ENCODE measurements at places on chromosomes 5 and 9. TPM values are rescaled to one million over a fixed set of nuclear protein-coding genes. Genes with fewer than 3 reads are reported as not detected.

DNA sequence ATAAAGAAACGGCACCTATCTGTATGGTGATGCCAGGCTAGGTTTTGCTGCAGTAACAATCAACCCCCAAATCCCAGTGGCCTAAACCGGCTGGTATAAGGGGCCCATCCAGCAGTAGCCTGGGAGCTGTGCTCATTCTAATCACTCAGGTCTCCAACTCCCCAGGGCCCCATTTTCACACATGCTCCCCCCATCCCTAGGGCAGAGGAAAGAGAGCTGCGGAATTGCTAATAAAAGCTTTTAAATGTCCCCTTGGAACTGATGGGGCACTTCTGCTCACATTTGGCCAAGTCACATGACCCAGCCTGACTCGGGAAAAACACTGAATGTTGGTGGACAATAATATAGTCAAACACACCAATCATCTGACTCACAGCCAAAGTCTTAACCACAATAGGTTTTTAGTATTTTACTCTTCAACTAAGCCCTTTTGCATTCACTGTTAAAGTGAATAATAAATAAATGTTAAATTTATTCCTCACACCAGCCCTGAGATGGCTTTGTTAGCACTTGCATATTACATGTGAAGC, 1.6 kb downstream of the FBLL1 start:
- no peak overlapping the region for H3K27ac ChIP-seq
- H3K27me3 ChIP-seq = peaks cover 14% of the 10 kb centered on the region
- H3K4me3 ChIP-seq = no peak overlapping the region

- H3K36me3 ChIP-seq = no peaks in the 10 kb centered on the region
- no peaks in the 10 kb centered on the region for H3K27me3 ChIP-seq
- no peaks in the 10 kb centered on the region for H3K4me1 ChIP-seq
- DNase-seq = no peak
- H3K4me3 ChIP-seq = no peak overlapping the region
Measured at GRCh38 chr5:146606893-146607292, 90.9 kb upstream of the GPR151 start.

- DNase-seq = no peak
- H3K27ac ChIP-seq = peak overlapping the region; percentile 92
- no peaks in the 10 kb centered on the region for H3K36me3 ChIP-seq
- H3K4me1 ChIP-seq = peaks cover 19% of the 10 kb centered on the region
Measured at GRCh38 chr5:111758284-111758628, 1.3 kb upstream of the NREP start.

MEF2C gene
- 19.9 TPM for total RNA-seq

GRCh38 chr5:113678924-113679575, 165.6 kb downstream of the YTHDC2 start:
- H3K27me3 ChIP-seq = no peaks in the 10 kb centered on the region
- no peak overlapping the region for H3K27ac ChIP-seq
- no peaks in the 10 kb centered on the region for H3K4me1 ChIP-seq
- DNase-seq = no peak
- H3K36me3 ChIP-seq = no peaks in the 10 kb centered on the region

SLC46A2 gene
- not detected for total RNA-seq

DNA sequence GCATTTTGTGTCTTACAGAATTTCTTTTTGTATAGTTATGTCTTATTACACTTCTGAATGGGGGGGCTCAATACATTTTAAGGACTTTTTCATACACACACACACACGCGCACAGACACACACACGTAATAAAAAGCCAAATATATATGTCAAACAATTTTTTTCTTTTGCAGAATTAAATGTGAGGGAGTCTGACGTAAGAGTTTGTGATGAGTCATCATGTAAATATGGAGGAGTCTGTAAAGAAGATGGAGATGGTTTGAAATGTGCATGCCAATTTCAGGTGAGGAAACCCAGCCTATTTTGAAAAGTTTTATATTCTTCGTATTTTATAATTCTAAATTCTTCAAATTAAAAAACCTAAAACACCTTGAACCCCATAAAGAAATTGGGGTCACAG, 25.6 kb downstream of the TMEFF1 start:
- H3K36me3 ChIP-seq = no peaks in the 10 kb centered on the region
- no peaks in the 10 kb centered on the region for H3K27me3 ChIP-seq
- H3K27ac ChIP-seq = no peak overlapping the region
- H3K4me3 ChIP-seq = no peak overlapping the region
- H3K4me1 ChIP-seq = no peaks in the 10 kb centered on the region

- peaks cover 8% of the 10 kb centered on the region for H3K4me1 ChIP-seq
- no peaks in the 10 kb centered on the region for H3K36me3 ChIP-seq
- no peak for DNase-seq
- H3K4me3 ChIP-seq = no peak overlapping the region
- no peaks in the 10 kb centered on the region for H3K27me3 ChIP-seq
- H3K27ac ChIP-seq = no peak overlapping the region
Measured at GRCh38 chr5:11273180-11273903, 512.3 kb upstream of the DAP start.

FAM169A gene
- 1.6 TPM for total RNA-seq

DNA sequence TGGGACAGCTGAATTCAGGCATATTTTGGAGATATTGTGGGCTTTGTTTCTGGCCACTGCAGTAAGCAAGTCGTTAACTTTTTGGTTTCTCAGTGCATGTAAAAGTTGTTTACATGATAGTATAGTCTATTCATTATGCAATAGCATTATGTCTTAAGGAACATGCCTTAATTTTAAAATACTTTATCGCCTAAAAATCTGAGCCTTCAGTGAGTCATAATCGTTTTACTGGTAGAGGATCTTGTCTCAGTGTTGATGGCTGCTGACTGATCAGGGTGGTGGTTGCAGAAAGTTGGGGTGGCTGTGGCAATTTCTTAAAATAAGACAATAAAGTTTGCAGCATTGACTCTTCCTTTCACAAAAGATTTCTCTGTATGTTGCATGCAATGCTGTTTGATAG, 5.1 kb downstream of the SCGB3A1 start:
- no peak overlapping the region for H3K4me3 ChIP-seq
- no peak overlapping the region for H3K27ac ChIP-seq

- no peaks in the 10 kb centered on the region for H3K4me1 ChIP-seq
- DNase-seq = no peak
- no peaks in the 10 kb centered on the region for H3K27me3 ChIP-seq
- peak overlapping the region; percentile 34 for H3K27ac ChIP-seq
- no peak overlapping the region for H3K4me3 ChIP-seq
Measured at GRCh38 chr5:172429201-172429940, 25.0 kb downstream of the SH3PXD2B start.

GRCh38 chr5:77663090-77663863, 24.8 kb upstream of the OTP start:
- H3K4me1 ChIP-seq = no peaks in the 10 kb centered on the region
- DNase-seq = no peak
- H3K27me3 ChIP-seq = no peaks in the 10 kb centered on the region

- no peaks in the 10 kb centered on the region for H3K27me3 ChIP-seq
- DNase-seq = no peak
Measured at GRCh38 chr5:126716861-126717260, 60.1 kb upstream of the LMNB1 start.

TEX48 gene
- total RNA-seq = not detected

- H3K27ac ChIP-seq = no peak overlapping the region
- H3K27me3 ChIP-seq = no peaks in the 10 kb centered on the region
- DNase-seq = no peak
- H3K4me1 ChIP-seq = no peaks in the 10 kb centered on the region
- no peaks in the 10 kb centered on the region for H3K36me3 ChIP-seq
- no peak overlapping the region for H3K4me3 ChIP-seq
Measured at GRCh38 chr5:121698690-121699089, 153.0 kb upstream of the FTMT start.

OTP gene
- total RNA-seq = not detected

- no peak overlapping the region for H3K27ac ChIP-seq
- H3K27me3 ChIP-seq = no peaks in the 10 kb centered on the region
- no peak overlapping the region for H3K4me3 ChIP-seq
- H3K36me3 ChIP-seq = no peaks in the 10 kb centered on the region
Measured at GRCh38 chr5:93092349-93093105, 488.5 kb downstream of the NR2F1-AS1 start.

DNA sequence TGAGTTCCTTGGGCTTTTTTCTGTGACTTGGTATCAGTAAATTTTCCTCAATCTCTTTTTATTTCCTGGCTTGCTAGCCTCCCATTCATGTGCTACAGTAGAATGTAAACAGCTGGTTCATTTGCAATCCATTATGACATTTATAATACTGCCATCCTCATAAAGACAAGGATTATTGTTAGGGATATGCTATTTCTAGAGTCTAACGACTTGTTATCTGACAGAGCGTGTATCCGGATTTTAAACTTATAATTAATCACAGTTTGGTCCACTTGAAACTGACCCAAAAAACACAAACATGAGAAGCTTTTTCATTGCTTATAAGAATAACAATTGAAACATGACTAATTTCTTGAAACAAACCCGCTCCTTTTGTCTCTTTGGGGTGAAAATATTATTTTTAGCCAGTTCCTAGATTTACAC, 585.8 kb downstream of the TLE4 start:
- no peaks in the 10 kb centered on the region for H3K27me3 ChIP-seq
- no peak overlapping the region for H3K27ac ChIP-seq
- DNase-seq = no peak
- H3K4me1 ChIP-seq = no peaks in the 10 kb centered on the region
- no peak overlapping the region for H3K4me3 ChIP-seq

GRCh38 chr5:151141535-151141934, 16.0 kb downstream of the ANXA6 start:
- H3K36me3 ChIP-seq = no peaks in the 10 kb centered on the region
- no peaks in the 10 kb centered on the region for H3K4me1 ChIP-seq
- no peak for DNase-seq
- H3K27me3 ChIP-seq = no peaks in the 10 kb centered on the region
- no peak overlapping the region for H3K4me3 ChIP-seq

- H3K4me1 ChIP-seq = peaks cover 41% of the 10 kb centered on the region
- peak overlapping the region; percentile 50 for H3K27ac ChIP-seq
- H3K27me3 ChIP-seq = no peaks in the 10 kb centered on the region
Measured at GRCh38 chr9:133137451-133138231, 16.6 kb upstream of the RALGDS start.

FBP1 gene
- 22.9 TPM for total RNA-seq

FST gene
- total RNA-seq = 0.81 TPM

DNA sequence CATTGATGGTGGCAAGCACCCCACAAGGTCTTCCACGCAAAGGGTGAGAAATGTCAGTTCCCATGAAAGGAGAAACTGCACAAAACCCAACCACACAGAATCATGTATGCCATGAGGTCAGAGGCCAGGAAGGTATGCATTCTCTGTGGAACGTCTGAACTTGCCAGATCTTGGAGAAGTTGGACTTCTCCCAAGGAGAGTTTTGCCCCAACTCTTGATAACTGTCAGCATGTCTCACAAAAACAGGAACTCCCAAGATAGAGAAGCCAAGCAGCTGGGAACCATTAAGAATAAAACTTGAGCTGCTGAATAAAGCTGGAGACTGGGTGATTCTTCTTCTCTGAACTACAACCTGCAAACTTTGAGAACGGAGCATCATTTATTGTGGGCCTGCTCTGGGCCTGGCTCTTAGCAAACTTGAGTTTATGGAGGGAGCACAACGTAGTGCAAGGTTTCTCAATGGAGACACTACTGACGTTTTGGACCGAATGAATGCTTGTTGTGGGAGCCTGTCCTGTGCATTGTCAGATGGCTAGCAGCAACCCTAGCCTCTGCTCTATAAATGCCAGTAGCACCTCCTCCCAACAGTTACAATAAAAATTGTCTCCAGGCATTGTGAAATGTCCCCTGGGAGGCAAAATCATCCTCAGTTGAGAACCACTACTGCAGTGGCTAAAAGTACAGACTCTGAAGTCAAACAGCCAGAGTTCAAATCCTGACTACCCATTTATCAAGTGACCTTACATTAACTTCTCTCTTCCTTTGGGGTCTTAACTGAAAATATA, 193.5 kb downstream of the ACTL7B start:
- H3K27ac ChIP-seq = no peak overlapping the region
- no peak for DNase-seq
- no peaks in the 10 kb centered on the region for H3K4me1 ChIP-seq
- H3K27me3 ChIP-seq = no peaks in the 10 kb centered on the region

GRCh38 chr5:11897781-11898180, 6.5 kb downstream of the CTNND2 start:
- no peaks in the 10 kb centered on the region for H3K36me3 ChIP-seq
- no peaks in the 10 kb centered on the region for H3K27me3 ChIP-seq
- no peak for DNase-seq
- peaks cover 15% of the 10 kb centered on the region for H3K4me1 ChIP-seq

SKP2 gene
- total RNA-seq = 5.4 TPM

FOXD4L5 gene
- total RNA-seq = 0.16 TPM

ENHO gene
- 0.38 TPM for total RNA-seq

DNA sequence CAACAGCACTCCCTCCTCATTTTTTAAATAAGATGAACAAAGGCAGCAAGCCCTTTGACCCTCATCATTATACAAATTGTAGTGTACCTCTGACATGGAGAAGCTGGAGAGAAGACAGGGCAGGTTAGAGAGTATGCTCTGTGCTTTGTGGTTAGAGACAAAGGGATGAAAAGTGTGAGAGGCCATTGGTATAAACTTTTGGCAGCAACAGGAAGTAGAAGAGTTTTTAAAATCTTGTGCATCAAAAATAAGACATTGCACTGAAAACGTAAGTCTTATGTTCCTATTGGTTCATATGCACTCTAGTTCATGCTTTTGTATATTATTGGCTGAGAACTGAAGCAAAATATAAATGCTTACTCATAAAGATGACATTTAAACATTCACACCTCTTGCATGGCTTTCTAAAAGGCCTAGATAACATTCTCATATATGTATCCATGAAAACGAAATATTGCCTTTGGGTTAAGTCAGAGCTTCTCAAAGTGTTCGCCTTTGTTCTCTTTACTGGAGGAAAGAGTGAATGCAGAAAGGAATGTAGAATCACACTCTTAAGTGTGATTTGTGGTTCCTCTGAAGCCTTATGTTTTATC, 158.0 kb downstream of the PALM2AKAP2 start:
- H3K36me3 ChIP-seq = no peaks in the 10 kb centered on the region
- no peaks in the 10 kb centered on the region for H3K27me3 ChIP-seq
- no peak overlapping the region for H3K27ac ChIP-seq
- no peak overlapping the region for H3K4me3 ChIP-seq
- H3K4me1 ChIP-seq = no peaks in the 10 kb centered on the region

DNA sequence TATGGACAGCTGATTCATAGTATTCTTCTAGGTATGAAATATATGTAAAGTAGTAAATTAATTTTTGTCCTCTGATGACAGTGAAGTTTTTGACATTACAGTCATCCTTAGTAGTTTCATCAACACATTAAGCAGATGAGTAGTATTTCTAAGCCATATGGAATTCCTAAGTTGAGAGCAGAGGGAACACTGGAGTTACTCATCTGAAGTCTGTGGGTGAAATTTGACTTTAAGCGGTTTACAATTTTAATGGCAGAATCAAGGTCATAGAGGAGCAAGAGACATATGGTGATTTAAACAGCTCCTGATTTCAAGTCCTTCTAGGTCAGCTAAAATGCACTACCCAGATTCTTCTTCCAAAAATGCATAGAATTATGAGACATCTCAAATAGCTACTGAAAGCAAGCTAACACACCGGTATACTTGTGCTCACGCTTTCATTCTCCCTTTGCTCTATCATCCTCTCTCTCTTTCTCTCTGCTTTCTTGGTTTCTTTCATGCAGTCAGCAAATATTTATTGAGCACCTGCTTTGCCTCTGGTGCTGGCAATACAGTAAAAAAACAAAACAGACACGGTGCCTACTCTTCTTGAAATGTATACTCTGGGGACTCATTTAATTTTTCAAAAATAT, 235.9 kb downstream of the FER start:
- H3K27ac ChIP-seq = no peak overlapping the region
- no peak overlapping the region for H3K4me3 ChIP-seq
- H3K36me3 ChIP-seq = no peaks in the 10 kb centered on the region
- no peak for DNase-seq
- no peaks in the 10 kb centered on the region for H3K4me1 ChIP-seq

Measured in pancreas (tissue), 10 donors.